Stimulated activated CD4-positive, alpha-beta T cell treated with anti-CD3 and anti-CD28 coated beads, Interleukin-1b, Interleukin-23, amount 100 ng/mL, for 24 hours (primary cell): ENCODE measurements at places on chromosomes 11 and 22.

DNA sequence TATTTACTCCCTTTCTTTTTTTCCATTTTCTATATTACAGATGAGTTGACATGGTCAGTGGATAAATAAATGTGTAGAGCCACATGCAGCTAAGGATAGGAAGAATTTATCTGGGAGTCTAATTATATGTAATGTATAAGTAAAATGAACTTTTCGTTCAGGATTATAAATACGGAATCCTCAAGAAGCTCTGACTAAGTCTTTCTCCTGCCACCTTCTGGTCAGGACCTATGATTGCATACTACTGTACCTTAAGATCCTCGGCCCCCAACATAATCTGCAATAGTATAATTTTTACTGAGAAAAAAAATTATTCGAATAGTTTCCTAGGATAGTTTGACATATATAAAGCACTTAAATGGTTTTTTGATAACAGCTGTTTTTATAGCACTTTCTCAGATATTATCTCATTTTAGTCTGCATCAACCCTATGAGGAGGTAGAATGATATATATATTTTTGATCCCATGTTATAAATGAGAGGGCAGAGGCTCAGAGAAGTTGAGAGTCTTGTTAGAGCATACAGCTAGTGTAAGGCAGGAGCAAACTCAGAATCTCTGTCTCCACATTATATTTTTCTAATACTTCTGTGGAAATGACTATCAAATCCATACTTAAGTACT, 36.1 kb downstream of the CCDC90B start:
- no peak for DNase-seq

DNA sequence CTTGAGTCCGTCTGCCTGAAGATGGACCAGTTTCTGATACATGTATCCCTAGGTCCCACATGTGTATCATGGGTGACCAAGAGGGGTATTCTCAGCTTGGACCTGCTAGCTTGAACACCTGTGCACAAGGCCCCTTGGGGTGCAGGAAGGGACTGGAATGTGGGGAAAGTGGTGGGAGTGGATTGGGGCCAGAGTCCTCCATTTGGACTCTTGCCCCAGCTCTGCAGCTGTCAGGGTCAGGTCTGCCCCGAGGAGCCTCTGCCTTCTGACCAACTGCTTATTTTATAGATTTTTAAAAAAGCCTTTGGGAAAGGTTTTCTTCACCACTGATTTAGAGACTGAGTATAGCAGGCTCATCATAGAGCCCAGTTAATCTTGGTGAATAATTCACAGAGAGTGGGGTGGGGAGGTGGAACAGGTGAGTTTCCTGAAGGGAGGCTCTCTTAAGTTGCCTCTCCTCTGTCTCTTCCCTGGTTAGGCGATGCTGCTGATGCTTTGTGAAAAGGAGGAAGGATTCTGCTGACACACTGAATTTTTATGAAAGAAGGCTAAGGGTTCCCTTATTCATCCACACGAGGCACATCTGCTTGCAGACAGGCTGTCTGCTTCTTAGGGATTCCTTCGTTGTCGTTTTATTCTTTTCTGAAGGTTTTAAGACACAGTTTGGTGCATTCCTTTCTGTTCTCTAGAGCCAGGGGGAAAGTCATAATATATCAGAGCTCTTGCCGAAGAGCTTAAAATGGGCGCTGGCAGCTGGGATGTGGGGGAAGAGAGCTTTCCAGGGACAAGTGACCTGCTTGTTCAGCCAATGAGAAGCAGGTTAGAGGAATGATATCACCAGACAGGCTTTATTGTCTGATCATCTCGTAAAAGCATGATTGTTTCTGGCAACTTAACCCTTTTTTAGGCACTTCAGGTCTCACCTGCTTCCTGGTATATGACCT, 19.9 kb downstream of the TRIM44 start:
- DNase-seq, result no peak

- no peak for DNase-seq
These were observed 752 bp downstream of the POU2AF1 start for GRCh38 chr11:111378185-111378860.

GRCh38 chr22:49035818-49036457, 791.7 kb downstream of the BRD1 start:
- DNase-seq, result no peak
